ENCODE measurements at places on chromosomes 5 and 9. TPM values are rescaled to one million over a fixed set of nuclear protein-coding genes. Genes with fewer than 3 reads are reported as not detected.

The CDC37L1 gene
- 10.0 TPM for total RNA-seq

The BRINP1 gene
- not detected for total RNA-seq

The SAXO1 gene
- total RNA-seq, result 0.07 TPM

The PDGFRB gene
- 0.74 TPM for total RNA-seq

The PKD2L2 gene
- total RNA-seq, result not detected

The ZNF879 gene
- total RNA-seq, result 2.6 TPM

The PCDHAC2 gene
- total RNA-seq, result not detected

The PAEP gene
- not detected for total RNA-seq

The MPDZ gene
- total RNA-seq, result not detected

GRCh38 chr5:82225525-82226172, 52.5 kb downstream of the RPS23 start:
- peaks cover 3% of the 10 kb centered on the region for H3K4me1 ChIP-seq
- DNase-seq, result peak; percentile 73
- H3K27me3 ChIP-seq, result no peaks in the 10 kb centered on the region
- no peak overlapping the region for H3K4me3 ChIP-seq

GRCh38 chr5:131514316-131515283, 120.4 kb downstream of the RAPGEF6 start:
- DNase-seq, result peak; percentile 28
- peaks cover 45% of the 10 kb centered on the region for H3K4me1 ChIP-seq
- peak overlapping the region; percentile 64 for H3K4me3 ChIP-seq
- H3K27me3 ChIP-seq, result no peaks in the 10 kb centered on the region
- peaks cover 35% of the 10 kb centered on the region for H3K36me3 ChIP-seq
- H3K27ac ChIP-seq, result peak overlapping the region; percentile 88

- no peak overlapping the region for H3K27ac ChIP-seq
- H3K4me1 ChIP-seq, result no peaks in the 10 kb centered on the region
- no peak overlapping the region for H3K4me3 ChIP-seq
- no peaks in the 10 kb centered on the region for H3K27me3 ChIP-seq
- DNase-seq, result no peak
- no peaks in the 10 kb centered on the region for H3K36me3 ChIP-seq
Measured at GRCh38 chr5:63398346-63398745, 563.9 kb downstream of the HTR1A start.

DNA sequence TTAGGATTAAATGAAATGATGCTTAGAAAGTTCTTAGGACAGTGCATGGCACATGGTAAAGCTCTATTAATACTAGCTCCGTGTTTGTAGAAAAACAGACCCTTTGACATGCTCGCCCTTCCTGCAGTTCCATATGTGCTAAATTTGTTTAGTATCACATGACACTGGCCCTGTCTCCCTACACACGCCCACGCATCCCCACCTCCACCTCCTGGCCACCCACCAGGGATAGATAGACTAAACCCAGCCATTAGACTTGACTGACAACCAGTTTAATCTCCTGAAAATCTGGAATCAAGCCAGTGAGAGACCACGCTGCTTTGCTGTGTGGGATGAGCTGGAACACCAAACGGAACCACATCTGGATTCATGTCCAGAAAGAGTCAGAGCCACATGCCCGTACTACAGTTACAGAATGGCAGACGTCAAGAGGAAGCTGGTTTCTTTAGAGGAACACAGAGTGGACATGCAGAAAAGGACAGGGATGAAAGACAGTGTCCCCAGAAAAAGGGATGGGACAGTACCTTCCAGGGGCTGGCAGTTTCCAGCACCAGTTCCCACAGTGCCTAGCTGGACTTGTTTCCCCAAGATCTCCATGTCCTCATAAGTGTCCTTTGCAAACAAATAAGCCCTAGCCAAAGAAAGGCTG, 186.1 kb downstream of the PDZD2 start:
- peaks cover 12% of the 10 kb centered on the region for H3K27me3 ChIP-seq
- DNase-seq, result no peak
- H3K4me3 ChIP-seq, result no peak overlapping the region
- peaks cover 3% of the 10 kb centered on the region for H3K4me1 ChIP-seq

GRCh38 chr5:126716861-126717260, 60.1 kb upstream of the LMNB1 start:
- H3K27me3 ChIP-seq, result no peaks in the 10 kb centered on the region
- no peaks in the 10 kb centered on the region for H3K36me3 ChIP-seq
- no peak overlapping the region for H3K27ac ChIP-seq
- DNase-seq, result no peak
- H3K4me3 ChIP-seq, result no peak overlapping the region

GRCh38 chr9:71721855-71722254, 46.5 kb downstream of the CEMIP2 start:
- no peak overlapping the region for H3K27ac ChIP-seq
- H3K27me3 ChIP-seq, result no peaks in the 10 kb centered on the region
- no peak for DNase-seq
- H3K4me1 ChIP-seq, result peaks cover 3% of the 10 kb centered on the region
- no peak overlapping the region for H3K4me3 ChIP-seq
- H3K36me3 ChIP-seq, result peaks cover 42% of the 10 kb centered on the region

DNA sequence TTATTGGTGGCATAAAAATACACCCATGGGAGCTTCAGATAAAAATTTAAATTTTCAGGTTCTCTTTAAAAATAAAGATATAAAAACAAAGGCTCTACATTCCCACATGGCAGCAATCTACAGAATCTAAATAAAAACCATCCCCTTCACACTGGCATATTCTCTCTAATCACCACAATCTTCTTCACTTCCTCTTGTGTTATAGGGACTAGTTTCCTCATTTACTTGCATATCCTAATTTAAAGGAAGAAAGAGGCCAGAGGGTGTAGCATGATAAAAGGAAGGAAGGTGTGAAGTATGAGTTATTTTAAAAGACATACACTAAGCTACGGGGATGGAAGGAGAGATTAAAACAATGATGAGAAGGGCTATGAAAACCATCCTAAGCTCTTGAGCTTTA, 390.5 kb downstream of the ZNF608 start:
- peaks cover 2% of the 10 kb centered on the region for H3K4me1 ChIP-seq
- H3K27ac ChIP-seq, result no peak overlapping the region
- no peak for DNase-seq

DNA sequence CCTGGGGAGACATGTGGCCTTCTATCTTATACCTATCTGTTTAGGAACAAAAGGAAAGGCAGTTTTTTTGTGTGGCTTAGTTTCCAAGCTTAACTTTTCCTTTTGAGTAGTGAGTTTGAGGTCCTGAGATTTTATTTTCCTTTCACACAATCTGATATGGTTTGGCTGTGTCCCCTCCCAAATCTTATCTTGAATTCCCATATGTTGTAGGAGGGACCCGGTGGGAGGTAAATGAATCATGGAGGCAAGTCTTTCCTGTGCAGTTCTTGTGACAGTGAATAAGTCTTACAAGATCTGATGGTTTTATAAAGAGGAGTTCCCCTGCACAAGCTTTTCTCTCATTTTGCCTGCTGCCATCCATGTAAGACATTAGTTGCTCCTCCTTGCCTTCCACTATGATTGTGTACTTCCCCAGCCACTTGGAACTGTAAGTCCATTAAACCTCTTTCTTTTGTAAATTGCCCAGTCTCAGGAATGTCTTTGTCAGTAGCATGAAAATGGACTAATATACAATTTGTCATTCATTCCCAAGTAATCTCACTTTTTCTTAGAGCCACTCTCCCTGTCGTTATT, 4.7 kb upstream of the CLTB start:
- H3K4me1 ChIP-seq, result peaks cover 8% of the 10 kb centered on the region
- peaks cover 3% of the 10 kb centered on the region for H3K27me3 ChIP-seq
- no peaks in the 10 kb centered on the region for H3K36me3 ChIP-seq
- H3K4me3 ChIP-seq, result no peak overlapping the region
- H3K27ac ChIP-seq, result no peak overlapping the region

- H3K27ac ChIP-seq, result peak overlapping the region; percentile 98
- no peaks in the 10 kb centered on the region for H3K27me3 ChIP-seq
- peaks cover 33% of the 10 kb centered on the region for H3K4me1 ChIP-seq
Measured at GRCh38 chr5:100900796-100901781, 2.0 kb downstream of the ST8SIA4 start.

- H3K27me3 ChIP-seq, result no peaks in the 10 kb centered on the region
- peaks cover 11% of the 10 kb centered on the region for H3K36me3 ChIP-seq
- no peak for DNase-seq
- H3K27ac ChIP-seq, result no peak overlapping the region
Measured at GRCh38 chr5:176652136-176652535, 4.9 kb downstream of the TSPAN17 start.

DNA sequence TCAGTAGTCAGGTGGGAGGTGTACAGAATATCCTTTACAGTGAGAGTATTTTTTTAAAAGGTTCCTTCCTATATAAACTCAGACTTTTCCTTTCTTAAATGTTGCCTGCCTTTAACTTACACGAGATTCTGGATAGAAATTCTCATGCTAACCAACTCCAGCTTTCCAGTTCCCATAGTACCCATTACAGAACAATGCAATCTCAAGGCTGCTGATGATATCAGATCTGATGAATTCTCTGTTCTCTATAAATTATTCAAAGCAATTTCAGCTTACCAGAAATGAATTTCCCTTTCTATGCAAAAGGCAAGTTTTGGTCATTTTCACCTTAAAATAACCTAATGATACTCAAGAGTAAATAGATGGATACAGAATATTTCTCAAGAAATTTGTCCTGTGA, 90.3 kb downstream of the NUDT12 start:
- no peak overlapping the region for H3K27ac ChIP-seq
- no peaks in the 10 kb centered on the region for H3K36me3 ChIP-seq
- no peaks in the 10 kb centered on the region for H3K4me1 ChIP-seq
- peaks cover 10% of the 10 kb centered on the region for H3K27me3 ChIP-seq

DNA sequence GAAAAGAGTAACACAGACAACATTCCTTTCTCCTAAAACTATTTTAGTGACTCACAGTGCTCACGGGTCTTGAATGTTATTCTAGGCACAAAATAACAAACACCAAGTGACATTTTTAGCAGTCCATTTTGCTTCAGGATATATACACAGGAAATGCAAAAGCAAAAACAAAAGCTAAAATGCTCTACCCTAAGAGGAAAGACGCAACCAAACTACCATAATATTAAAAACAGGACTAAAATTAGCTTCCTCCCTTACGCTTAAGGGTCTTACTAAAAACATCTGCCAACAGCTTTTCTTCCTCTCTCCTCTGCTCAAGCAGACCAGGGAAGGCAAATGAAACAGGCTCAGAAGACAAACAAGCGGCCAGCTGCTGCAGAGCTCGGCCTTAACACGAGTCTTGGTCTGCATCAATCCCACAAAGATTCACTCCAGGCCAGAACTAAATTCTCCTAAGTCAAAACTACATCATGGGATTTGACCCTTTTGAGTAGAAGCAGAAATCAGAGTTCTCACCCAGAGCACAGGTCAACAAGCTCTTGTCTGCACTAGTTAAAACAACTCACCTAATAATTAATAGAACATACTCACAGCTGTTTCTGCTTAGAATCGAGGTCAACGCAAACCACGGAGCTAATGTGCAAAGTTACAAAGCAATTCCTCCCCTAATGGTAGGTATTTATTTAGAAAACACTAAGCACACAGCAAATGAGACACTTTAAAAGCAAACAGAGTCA, 62.3 kb downstream of the RAPGEF1 start:
- peak overlapping the region; percentile 94 for H3K27ac ChIP-seq
- H3K36me3 ChIP-seq, result peaks cover 11% of the 10 kb centered on the region
- peaks cover 83% of the 10 kb centered on the region for H3K4me1 ChIP-seq
- peak overlapping the region; percentile 64 for H3K4me3 ChIP-seq
- H3K27me3 ChIP-seq, result no peaks in the 10 kb centered on the region

DNA sequence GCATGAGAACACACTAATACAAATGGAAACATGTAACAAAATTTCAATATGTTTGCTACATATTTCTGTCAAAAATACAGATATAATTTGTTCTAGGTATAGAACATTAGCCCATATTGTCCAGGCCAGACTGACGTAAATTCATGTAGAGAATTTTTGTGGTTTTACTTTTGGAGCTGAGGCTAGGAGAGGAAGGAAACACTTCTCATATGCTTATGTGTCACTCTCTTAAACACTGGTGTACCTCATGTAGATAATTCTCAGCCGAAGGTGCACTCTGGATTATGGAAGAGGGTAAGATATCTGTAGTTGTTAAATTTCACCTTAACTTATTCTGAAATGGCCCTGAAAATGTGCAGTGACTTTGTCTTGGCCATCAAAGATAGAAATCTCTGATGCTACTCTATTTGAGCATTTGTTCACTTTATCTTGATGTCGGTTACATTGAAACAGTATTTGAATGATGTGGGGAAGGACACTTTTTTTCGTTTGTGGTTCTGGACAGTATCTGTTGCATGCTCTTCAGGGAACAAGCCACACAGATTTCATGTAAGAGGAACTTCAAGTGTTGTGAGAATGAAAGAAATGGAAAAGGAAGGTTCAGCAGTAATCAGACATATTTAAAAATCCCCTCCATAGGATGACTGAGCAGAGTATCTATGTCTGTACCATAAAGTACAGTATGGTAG, 202.7 kb downstream of the SPATA31D1 start:
- H3K4me1 ChIP-seq, result no peaks in the 10 kb centered on the region
- no peaks in the 10 kb centered on the region for H3K36me3 ChIP-seq
- no peak for DNase-seq
- H3K27me3 ChIP-seq, result no peaks in the 10 kb centered on the region
- no peak overlapping the region for H3K4me3 ChIP-seq

DNA sequence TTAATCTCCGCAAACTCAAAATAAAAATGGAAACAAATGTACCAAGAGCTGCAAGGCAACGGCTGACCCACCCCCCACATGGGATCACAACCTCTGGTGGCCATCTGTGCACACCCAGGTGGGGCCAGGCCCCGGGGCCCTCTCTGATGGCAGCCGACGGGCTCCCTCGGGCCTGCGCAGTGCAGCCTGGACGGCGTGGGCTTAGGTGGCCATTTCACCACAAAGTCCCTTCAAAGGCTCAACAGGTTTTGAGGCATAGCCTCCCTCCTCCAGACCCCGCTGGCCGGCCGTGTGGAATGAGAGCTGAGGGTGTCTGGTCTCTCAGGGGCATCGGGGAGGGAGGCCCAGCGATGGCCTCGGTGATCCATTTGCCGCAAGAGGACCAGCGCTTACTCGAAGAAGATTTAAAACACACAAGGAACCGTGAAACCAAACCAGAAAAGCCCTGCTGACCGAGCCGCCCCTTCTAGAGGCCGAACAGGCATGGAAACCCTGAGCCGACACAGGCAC, 42.7 kb upstream of the CEP72 start:
- H3K27me3 ChIP-seq, result peaks cover 23% of the 10 kb centered on the region
- no peak overlapping the region for H3K4me3 ChIP-seq
- no peak for DNase-seq

GRCh38 chr9:72476617-72477437, 44.6 kb upstream of the TMC1 start:
- peaks cover 46% of the 10 kb centered on the region for H3K4me1 ChIP-seq
- no peak overlapping the region for H3K27ac ChIP-seq
- peak; percentile 62 for DNase-seq
